Ovary (tissue), 10 donors: ENCODE measurements at places on chromosomes 3 and 15.
A peak's percentile ranks its signal among the peaks of the same experiment; 100 is the strongest.

DNA sequence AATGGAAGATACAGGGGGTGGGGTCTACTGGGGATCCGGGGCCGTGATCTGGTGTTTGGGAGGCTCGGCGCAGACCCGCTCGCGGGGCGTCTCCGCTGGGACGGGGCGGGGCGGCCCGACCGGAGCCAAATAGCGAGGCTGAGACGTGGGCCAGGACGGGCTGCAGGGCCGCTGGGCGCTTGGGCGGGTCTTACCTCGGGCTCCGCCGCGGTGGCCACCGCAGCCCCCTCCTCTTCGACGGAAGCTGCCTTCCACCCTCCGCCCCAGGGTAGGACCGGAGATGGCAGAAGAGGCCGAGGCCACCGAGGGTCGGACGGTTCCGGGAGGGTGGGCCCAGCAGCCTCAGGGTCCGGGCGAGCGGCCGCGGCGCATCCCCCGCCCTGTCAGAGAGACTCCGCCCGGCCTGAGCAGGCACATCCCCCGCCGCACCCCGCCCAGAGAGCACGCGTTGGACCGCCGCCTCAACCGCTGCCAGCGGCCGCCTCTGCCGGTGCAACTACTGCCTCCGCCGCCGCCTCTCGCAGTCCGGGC, 399 bp downstream of the MYO9A start:
- peak overlapping the region; percentile 52 for H3K4me3 ChIP-seq
- peak; percentile 76 for DNase-seq
- peak overlapping the region; percentile 77 for H3K27ac ChIP-seq
- no peaks in the 10 kb centered on the region for H3K27me3 ChIP-seq
- no peaks in the 10 kb centered on the region for H3K36me3 ChIP-seq
- H3K4me1 ChIP-seq: peaks cover 2% of the 10 kb centered on the region

DNA sequence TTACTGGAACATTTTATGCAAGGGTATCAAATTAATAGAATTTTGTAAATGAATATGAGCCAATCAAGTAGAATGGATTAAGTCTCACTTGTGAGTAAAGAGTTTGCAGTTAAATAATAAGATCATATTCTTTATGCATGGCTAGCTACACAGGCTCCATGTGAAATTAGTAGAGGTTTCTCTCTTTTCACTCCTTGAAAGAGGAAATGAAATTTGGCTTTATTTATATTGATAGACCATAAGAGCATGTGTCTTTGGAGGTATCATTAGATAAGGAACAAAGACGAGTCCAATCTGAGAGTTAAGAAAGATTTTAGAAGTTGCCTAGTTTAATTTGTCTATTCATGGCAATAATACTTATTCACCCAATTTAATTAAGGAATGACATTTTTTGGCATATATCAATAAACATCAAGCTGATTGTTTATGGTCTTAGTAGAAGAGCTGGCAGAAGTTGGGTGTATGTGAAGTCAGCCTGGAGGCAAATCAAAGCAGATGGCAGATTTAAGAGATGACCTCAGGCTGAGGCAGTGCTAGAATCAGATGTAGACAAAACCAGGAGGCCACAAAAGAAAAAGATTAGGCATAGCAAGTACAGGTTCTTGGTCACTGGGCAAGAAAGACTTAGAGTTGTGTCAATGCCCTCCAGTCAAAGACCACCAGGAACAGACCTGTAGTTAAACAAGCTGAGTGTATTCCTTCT, 406.5 kb upstream of the ARHGEF26 start:
- H3K36me3 ChIP-seq: no peaks in the 10 kb centered on the region
- H3K27me3 ChIP-seq: no peaks in the 10 kb centered on the region

GRCh38 chr3:26657348-26657976, 34.9 kb downstream of the LRRC3B start:
- H3K4me3 ChIP-seq: no peak overlapping the region
- H3K27ac ChIP-seq: no peak overlapping the region
- DNase-seq: no peak
- no peaks in the 10 kb centered on the region for H3K27me3 ChIP-seq
- no peaks in the 10 kb centered on the region for H3K4me1 ChIP-seq

DNA sequence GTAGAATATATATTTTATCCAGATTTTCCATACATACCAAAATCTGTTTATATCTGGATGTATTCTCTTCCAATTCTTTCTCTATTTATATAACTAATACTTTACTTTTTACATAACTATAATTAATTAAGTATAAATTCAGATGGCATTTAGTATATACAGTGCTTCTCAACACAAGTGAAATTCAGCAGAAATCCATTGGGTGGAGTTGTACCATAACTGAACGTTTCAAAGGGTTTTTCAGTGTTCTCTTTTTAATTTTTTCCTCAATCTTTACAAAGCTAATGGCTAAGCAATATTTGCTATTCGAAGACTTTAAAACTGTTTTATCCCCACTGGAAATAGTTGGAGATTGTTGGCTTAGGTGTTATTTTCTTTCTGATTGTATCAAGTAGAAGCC, 13.9 kb upstream of the ZBBX start:
- no peak for DNase-seq
- H3K27me3 ChIP-seq: no peaks in the 10 kb centered on the region
- no peak overlapping the region for H3K27ac ChIP-seq

DNA sequence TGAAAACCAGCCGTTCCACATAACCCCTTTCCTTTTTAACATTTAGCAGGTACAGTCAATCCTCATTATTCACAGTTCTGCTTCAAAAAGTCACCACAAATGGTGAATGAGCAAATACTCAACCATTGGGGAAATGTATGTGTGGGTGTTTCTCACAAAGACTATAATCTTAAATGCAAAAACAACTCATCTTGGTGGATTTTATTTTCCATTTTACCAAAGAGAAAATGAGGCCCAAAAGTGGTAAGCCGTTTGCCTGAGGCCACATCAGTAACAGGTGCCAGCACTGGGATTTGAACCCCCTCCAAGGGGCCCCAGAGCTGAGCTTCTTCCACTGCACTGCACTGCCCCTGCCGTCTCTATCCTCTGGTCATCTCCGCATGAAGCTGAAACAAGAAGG, 208.8 kb downstream of the OSBPL10 start:
- H3K27ac ChIP-seq: no peak overlapping the region
- no peak for DNase-seq
- H3K27me3 ChIP-seq: no peaks in the 10 kb centered on the region

- H3K27me3 ChIP-seq: no peaks in the 10 kb centered on the region
- H3K4me1 ChIP-seq: peaks cover 6% of the 10 kb centered on the region
- no peak for DNase-seq
- H3K27ac ChIP-seq: peak overlapping the region; percentile 32
Measured at GRCh38 chr15:41980654-41981323, 8.4 kb upstream of the EHD4 start.

DNA sequence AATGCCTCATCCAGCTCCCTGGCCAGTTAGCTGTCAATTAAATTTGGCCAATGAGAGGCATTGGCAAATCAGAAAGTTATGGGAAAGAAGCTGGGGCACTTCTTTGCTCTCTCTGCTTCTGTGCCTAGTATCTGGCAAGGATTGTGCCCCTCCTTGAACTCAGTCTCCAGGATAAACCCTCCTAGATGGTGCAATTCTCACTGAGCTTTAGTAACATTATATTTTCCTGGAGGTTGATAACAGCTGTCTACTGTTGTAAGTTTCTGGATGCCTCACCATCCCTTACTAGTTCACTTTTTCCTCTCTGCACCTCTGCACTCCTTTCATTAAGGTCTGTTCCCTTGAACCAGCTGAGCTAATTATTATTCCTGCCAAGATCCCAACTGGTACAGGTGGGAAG, 329.5 kb downstream of the MFSD1 start:
- no peaks in the 10 kb centered on the region for H3K36me3 ChIP-seq
- H3K4me1 ChIP-seq: no peaks in the 10 kb centered on the region
- DNase-seq: no peak
- no peak overlapping the region for H3K4me3 ChIP-seq
- no peak overlapping the region for H3K27ac ChIP-seq

DNA sequence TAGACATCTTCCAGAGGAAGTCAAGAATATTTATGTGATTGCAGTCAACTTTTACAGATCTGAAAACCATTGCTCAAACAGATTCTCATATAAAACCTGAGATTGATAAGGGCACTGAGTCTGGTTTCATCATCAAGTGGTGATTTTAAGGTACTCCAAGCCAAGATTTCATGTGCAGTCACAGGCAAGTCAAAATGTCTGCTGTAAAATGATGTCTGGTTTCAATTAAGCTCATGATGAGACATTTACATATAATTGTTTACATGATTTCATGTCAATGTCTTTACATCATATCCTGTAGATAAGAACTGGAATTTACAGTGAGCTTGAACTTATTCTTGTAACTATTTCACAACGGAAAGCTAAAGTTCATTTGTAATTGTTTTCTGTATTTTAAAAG, 1215.5 kb downstream of the ROBO2 start:
- H3K4me1 ChIP-seq: no peaks in the 10 kb centered on the region
- no peak overlapping the region for H3K27ac ChIP-seq

DNA sequence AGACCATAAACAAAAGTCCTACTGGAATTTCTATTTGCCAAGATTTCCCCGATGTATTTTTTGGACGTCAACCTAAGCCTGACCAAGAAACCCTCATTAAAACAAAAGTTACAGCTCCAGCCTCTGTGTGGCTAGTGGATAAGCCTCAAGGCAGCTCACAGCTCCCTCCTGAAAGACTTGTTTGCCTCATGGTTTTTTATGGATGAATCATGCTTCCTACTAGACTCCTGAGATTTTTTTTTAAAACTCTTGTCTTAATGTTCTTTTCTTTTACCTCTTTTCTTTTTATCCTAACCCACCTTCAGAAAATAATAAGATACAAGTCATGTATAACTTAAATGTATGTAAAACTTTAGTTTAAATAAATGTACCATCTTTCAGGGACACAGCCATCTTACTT, 52.4 kb downstream of the SUCNR1 start:
- H3K27ac ChIP-seq: no peak overlapping the region
- H3K27me3 ChIP-seq: no peaks in the 10 kb centered on the region
- H3K36me3 ChIP-seq: no peaks in the 10 kb centered on the region
- no peak overlapping the region for H3K4me3 ChIP-seq
- no peak for DNase-seq

- no peaks in the 10 kb centered on the region for H3K36me3 ChIP-seq
- no peak overlapping the region for H3K27ac ChIP-seq
- no peak overlapping the region for H3K4me3 ChIP-seq
- H3K4me1 ChIP-seq: no peaks in the 10 kb centered on the region
- no peak for DNase-seq
- no peaks in the 10 kb centered on the region for H3K27me3 ChIP-seq
Measured at GRCh38 chr3:193688834-193689714, 96.1 kb downstream of the OPA1 start.

GRCh38 chr15:49644364-49644794, 23.5 kb downstream of the DTWD1 start:
- H3K36me3 ChIP-seq: no peaks in the 10 kb centered on the region
- peaks cover 3% of the 10 kb centered on the region for H3K4me1 ChIP-seq
- no peak overlapping the region for H3K27ac ChIP-seq

- H3K4me1 ChIP-seq: peaks cover 2% of the 10 kb centered on the region
- H3K36me3 ChIP-seq: no peaks in the 10 kb centered on the region
- H3K27me3 ChIP-seq: no peaks in the 10 kb centered on the region
Measured at GRCh38 chr15:31031471-31032067, 40.1 kb upstream of the MTMR10 start.

GRCh38 chr3:111733856-111734255, 125.2 kb upstream of the PHLDB2 start:
- H3K27ac ChIP-seq: no peak overlapping the region
- no peak overlapping the region for H3K4me3 ChIP-seq
- DNase-seq: no peak
- H3K4me1 ChIP-seq: peaks cover 19% of the 10 kb centered on the region
- H3K27me3 ChIP-seq: no peaks in the 10 kb centered on the region
